ENCODE measurements at places on chromosomes 13 and 19. TPM values are rescaled to one million over a fixed set of nuclear protein-coding genes. Genes with fewer than 3 reads are reported as not detected.

Gene OR7A5
- not detected for total RNA-seq

Gene SHC2
- 7.5 TPM for total RNA-seq

Gene FFAR3
- not detected for total RNA-seq

Gene ZNF222
- total RNA-seq: 5.2 TPM

Gene PBX4
- not detected for total RNA-seq

Gene FGF14
- total RNA-seq: not detected

Gene MAG
- not detected for total RNA-seq

Gene TPTE2
- total RNA-seq: not detected

Gene LHFPL6
- total RNA-seq: 17.5 TPM

Gene ZNF234
- 10.6 TPM for total RNA-seq

Data from endothelial cell of umbilical vein (primary cell).